HT-29 (cell line): ENCODE measurements at places on chromosomes 6 and 20. TPM values are rescaled to one million over a fixed set of nuclear protein-coding genes. Genes with fewer than 3 reads are reported as not detected.

- DNase-seq, result no peak
Observed at GRCh38 chr6:155444952-155445903, 10.4 kb downstream of the NOX3 start.

GPR6 gene
- not detected in 2 replicates for total RNA-seq

DNA sequence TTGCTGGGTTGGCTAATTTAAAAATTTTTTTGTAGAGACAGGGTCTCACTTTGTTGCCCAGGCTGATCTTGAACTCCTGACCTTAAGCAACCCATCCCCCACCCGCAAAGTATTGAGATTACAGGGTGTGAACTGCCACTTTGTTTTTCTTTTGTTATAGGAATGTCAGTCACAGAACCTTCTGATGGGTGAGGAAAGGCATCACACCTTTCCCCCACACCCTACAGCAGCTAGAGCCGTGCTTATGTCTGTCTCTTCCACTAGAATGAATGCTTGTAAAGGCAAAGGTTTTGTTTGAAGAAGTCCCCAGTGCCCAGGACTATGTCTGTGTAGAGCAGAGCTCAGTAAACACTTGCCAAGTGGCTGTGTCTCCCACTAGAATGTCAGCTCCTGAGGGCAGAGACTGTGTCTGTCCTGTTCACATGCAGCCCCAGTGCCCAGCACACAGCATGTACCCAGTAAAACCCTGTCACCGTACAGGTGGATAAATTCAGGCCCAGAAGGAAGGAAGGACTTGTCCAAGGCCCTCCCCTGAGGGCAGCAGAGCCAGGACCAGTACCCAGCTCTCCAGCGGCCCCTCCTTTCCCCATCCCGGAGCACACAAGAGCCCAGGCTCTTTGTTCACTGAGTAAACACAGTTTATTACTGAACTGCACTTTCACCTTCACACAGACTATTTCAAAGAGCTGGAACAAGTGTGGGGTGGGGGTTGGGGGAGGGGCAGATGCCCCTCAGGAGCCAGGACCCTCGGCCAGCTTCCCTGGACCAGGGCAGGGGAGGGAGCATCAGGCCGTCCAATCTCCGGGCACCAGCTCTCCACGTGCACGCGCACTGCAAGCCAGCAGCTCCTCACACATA lies 26.4 kb downstream of the COX4I2 start:
- peak; percentile 79 for DNase-seq

DNA sequence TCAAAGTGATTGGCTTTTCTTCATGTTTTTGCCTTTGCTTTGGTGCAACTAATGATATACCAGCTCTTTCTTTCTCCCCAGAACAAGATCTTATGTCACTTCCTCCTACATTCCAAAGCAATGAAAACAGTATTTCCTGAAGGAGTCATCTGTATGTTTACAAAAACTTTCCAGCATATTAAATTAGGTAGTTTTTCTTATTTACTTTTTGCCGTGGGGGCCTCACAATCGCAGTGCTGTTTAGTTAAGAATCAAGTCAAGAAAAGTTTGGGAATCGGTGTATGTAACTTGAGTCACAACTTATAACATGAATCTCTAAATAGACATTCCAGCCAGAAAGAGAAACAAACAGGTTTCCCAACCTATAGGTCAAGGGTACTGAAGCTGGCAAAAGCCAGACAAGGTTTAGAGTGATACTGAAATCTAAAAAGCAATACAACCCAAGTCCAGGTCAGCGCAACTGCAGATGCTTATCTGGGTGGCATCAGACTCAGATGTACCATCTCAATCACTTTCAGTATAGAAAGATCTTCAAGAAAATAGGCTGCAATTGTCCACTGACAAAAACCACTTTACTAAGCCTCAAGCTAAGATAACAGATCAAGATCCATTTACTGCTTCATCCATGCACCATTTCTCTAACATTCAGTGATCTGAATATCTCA lies 63.6 kb downstream of the IPCEF1 start:
- DNase-seq, result peak; percentile 65

POM121L2 gene
- total RNA-seq, result not detected in 2 replicates

MAS1 gene
- not detected in 2 replicates for total RNA-seq

- no peak for DNase-seq
Observed at GRCh38 chr6:39602601-39603519, 122.3 kb downstream of the KIF6 start.

DNA sequence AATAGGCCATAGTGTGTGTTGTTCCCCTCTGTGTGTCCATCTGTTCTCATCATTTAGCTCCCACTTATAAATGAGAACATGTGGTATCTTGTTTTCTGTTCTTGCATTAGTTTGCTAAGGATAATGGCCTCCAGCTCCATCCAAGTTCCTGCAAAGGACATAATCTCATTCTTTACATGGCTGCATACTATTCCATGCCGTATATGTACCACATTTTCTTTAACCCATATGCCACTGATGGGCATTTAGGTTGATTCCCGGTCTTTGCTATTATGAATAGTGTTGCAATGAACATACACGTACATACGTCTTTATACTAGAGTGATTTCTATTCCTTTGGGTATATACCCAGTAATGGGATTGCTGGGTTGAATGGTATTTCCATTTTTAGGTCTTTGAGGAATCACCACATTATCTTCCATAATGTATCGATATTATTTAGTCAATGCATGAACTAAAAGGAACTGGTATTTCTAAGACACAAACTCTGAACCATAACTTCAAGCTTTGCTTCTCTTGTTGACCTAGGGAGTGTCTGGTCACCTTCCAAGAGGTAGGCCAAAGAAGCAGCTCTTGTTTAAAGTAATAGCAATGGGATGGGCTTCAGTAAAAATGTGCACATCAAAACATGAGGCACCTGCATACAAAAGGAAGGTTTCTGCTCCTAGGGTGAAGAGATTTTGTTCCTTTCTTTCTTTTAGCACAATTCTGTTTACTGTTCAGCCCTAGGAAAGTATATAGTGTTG lies 343.0 kb upstream of the ARID1B start:
- DNase-seq, result no peak

DLK2 gene
- total RNA-seq, result 0.10 and 0.34 TPM in 2 replicates

DNA sequence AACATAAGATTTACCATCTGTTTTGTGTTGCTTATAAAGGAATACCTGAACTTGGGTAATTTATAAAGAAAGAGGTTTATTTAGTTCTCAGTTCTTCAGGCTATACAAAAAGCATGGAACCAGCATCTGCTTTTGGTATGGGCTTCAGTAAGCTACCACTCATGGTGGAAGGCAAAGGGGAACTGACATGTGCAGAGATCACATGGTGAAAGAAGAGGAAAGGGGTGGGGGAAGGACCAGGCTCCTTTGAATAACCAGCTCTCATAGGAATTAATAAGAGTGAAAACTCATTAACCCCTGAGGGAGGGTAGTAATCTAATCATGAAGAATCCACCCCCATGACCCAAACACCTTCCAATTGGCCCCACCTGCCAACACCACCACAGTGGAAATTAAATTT lies 89.5 kb upstream of the TMEM170B start:
- no peak for DNase-seq

DNA sequence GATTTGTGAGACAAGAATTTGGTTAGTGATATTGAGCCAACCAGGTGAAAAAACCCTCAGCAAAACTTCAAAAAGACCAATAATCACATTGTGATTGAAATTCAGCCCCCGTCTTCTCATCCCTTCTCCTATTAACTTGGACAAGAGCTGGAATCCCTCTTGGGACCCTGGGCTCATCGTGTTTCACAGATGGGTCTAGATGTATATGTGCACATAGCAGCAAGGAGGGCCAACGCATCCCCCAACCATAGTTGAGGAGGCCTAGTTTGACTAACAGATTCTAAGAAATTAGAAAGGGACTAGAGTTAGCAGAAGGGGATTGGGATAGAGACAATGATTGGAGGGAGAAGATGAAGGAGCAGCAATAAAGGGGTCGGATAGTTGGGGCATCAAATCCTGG lies 19.8 kb upstream of the LRFN2 start:
- no peak for DNase-seq

DNA sequence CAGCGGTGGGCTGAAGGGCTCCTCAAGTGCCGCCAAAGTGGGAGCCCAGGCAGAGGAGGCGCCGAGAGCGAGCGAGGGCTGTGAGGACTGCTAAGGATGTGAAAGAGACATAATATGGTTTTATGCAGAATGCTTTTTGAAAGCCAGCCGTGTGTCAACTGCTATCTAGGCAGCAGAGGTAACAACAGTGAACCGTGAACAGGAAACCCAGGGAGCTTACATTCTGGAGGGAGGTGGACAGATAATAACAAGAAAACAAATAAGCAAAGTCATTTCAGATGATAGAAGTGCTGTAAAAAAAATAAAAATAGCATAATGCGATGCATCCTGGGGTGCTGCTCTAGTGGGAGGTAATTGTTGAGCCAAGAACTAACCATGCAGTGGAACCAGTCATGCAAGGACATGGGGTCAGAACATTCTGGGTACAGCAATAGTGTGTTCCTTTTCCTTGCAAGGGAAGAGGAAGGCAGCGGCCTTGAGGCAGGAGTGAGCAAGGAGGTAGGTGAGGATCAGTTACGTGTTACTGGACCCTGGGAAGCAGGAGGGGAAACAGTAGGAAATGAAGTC lies 134.4 kb upstream of the TMEM170B start:
- DNase-seq, result no peak
